ENCODE measurements at places on chromosomes 4 and X.

GRCh38 chr4:36172656-36173055, 71.7 kb downstream of the ARAP2 start:
- no peak for DNase-seq

DNA sequence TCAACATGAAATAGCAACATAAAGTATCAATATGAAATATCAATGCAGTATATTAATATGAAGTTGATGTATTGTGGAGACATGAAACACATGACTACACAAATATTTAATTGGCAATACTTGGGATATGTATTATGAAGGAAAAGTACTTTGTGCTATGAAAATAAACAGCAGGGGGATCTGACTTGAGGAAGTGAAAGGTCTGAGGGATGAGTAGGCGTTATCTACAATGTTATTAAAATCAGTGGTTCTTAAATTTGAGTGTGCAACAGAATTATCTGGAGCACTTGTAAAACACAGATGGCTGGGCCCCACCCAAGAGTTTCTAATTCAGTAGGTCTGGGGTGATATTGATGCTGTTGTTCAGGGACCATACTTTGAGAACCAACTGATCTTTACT, 27.4 kb upstream of the ARX start:
- DNase-seq, result no peak

DNA sequence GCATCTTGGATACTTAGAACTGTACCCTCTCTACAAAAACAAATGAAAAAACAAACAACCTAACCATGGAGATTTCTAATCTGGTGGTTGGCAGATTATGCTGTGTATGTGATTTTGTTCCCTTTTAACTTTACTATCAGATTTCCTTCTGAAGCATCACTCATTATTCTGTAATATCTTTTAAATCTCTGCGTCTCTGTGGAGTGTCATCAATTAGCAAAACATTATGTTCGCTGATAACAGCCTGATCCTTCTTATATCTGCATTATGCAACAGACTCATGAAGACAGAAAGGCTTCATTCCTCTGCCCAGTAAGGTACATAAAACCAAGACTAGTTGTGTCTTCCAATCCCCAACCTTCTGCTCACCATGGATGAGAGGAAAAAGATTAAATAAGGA, 110.3 kb upstream of the PDE5A start:
- no peak for DNase-seq

GRCh38 chrX:2618516-2618915, 72.6 kb upstream of the CD99 start:
- no peak for DNase-seq

- DNase-seq, result no peak
These were observed 262.7 kb downstream of the DHX15 start for GRCh38 chr4:24321616-24322015.

DNA sequence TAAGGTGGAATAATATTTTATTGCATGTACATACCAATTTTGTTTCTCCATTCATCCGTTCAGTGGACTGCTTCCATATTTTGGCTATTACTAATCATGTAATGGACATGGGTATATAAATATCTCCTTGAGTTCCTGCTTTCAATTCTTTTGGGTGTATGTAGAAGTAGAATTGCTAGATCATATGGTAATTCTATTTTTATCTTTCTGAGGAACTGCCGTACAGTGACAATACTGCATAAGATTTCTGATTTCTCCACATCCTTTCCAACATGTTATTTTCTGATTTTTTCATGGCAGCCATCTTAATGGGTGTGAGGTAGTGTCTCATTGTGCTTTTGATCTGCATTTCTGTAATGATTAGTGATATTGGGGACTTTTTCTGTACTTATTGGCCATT, 19.2 kb downstream of the ALPK1 start:
- no peak for DNase-seq
